ENCODE measurements at places on chromosomes 2 and 18. TPM values are rescaled to one million over a fixed set of nuclear protein-coding genes. Genes with fewer than 3 reads are reported as not detected.
A peak's percentile ranks its signal among the peaks of the same experiment; 100 is the strongest.

HOXD4 gene
- 1.6 TPM for polyA plus RNA-seq

INPP5D gene
- 7.5 TPM for polyA plus RNA-seq

RFX8 gene
- polyA plus RNA-seq, result 0.44 TPM

GRCh38 chr2:159551806-159552205 lies 64.5 kb downstream of the BAZ2B start:
- H3K4me1 ChIP-seq, result peaks cover 22% of the 10 kb centered on the region
- peaks cover 8% of the 10 kb centered on the region for H3K36me3 ChIP-seq
- no peaks in the 10 kb centered on the region for H3K27me3 ChIP-seq
- H3K27ac ChIP-seq, result no peak overlapping the region
- DNase-seq, result no peak

DNA sequence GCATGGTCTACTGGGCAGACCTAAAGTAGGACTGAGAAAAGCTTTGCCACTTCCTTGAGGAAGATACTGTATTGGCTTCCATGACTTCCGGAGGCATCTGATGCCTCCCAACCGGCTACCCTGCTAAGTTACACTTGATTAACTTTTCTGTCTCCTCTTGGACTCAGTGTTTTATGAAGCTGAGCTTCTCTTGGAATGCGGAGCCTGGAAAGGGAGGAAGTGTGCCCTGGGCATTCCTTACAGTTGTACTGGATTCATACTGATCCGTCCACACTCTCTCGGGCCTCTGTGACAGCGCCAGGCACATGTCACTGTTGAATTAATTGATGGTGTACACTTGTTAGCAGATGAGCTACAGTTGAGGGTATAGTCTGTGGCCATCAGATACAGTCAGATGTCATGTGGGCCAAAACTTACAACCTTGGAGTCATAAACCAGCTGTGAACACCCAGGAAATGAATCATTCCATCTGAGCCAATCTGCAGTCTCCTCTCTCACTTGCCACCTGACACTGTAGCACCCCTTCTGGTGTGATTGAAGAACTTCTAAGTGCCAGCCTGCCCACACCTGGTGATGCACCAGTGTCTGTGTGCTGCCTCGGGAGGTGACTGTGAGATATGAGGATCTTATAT lies 122.5 kb downstream of the FHOD3 start:
- H3K27me3 ChIP-seq, result no peaks in the 10 kb centered on the region
- no peaks in the 10 kb centered on the region for H3K36me3 ChIP-seq
- H3K27ac ChIP-seq, result peak overlapping the region; percentile 82
- DNase-seq, result no peak

DNA sequence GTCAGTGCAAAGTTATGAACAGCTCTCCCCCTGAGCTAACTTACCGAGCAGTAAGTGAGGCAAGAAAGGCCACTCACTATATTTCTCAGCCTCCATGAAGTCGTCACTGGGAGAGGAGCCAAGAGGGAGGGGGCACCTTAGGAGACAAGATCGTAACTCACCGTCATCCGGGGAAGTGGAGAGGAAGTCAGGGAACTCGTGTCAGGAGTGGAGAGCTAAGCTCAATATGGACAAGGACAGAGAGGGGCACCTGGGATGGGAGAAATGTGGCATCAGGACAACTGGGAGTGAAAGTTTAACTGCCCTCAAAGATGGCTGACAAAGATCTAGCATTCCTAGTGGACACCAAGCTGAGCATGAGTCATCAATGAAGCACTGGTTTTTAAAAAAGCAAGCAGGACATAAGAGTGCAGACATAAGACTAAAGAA lies 37.1 kb downstream of the BCL11A start:
- no peak overlapping the region for H3K27ac ChIP-seq
- no peaks in the 10 kb centered on the region for H3K27me3 ChIP-seq
- no peak for DNase-seq
- peak overlapping the region; percentile 17 for H3K4me3 ChIP-seq
- H3K36me3 ChIP-seq, result no peaks in the 10 kb centered on the region
- peaks cover 26% of the 10 kb centered on the region for H3K4me1 ChIP-seq

All from heart right ventricle (tissue), 16 donors.